Activated T-helper 2 cell treated with anti-CD3 and anti-CD28 coated beads, Interferon-gamma antibody, Interleukin-2, Interleukin-4, amounts not matched to agents 10 μg/mL and 5 μg/mL and 100 μg/mL, durations not matched to agents 14 hours and 24 hours and 36 hours (primary cell): ENCODE measurements at places on chromosomes 6 and 20.

DNA sequence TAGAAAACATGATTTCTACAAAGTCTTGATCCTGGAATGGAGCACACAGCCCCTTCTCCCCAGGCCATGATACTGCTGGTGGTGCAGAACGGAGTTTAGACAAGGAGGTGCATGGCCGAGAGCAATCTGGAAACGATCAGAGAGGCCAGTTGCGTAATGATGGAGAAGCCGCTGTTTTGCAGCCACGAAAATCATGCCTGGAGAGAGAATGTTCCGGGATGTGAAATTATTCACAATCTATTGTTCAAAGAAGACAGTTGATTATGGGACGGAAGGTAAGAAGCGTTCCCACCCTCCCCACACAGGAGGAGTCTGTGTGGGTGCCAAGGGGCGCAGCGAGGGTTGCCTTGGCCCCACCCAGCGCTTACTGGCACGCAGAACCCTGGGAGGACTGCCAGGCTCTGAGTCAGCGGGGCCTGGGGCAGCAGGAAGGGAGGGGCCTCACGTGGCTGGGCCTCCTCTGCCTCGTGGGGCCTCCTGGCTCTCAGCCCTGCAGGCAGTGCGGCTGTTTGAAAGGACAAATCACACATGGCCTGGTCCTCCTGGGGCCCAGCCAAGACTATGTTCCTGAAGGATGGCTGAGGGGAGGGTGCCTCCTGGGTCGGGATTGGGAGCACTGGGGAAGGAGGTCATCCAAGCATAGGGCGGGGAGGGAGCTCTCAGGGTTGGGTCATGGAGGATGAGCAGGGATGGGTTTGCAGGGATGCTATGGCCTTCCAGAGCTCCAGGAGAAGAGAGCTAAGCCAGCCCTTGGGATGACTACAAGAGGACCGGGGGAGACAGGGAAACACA lies 8.7 kb upstream of the AP5S1 start:
- peaks cover 16% of the 10 kb centered on the region for H3K36me3 ChIP-seq
- peak overlapping the region; percentile 74 for H3K4me3 ChIP-seq
- peak; percentile 81 for DNase-seq
- H3K27ac ChIP-seq: peak overlapping the region; percentile 99

DNA sequence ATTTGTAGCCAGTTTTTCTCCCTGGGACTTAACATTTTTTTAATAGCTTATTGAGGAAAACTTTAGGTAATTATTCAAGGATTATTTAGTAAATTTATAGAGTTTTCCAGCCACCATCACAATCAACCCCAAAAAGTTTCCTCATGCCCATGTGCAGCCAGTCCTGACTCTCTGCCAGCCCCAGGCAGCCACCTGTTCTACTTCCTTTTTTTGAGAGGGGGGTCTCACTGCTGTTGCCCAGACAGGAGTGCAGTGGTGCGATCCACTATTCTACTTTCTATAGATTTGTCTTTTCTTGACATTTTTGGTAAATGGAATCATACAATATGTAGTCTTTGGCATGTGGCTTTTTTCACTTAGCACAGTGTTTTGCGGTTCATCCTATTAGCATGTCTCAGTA lies 200.1 kb downstream of the FARS2 start:
- no peak overlapping the region for H3K27ac ChIP-seq
- DNase-seq: no peak
- peaks cover 8% of the 10 kb centered on the region for H3K4me1 ChIP-seq
- H3K27me3 ChIP-seq: no peaks in the 10 kb centered on the region
- no peak overlapping the region for H3K4me3 ChIP-seq

GRCh38 chr6:17628873-17629272 lies 28.8 kb downstream of the FAM8A1 start:
- no peak overlapping the region for H3K27ac ChIP-seq
- no peak overlapping the region for H3K4me3 ChIP-seq
- peaks cover 85% of the 10 kb centered on the region for H3K36me3 ChIP-seq

DNA sequence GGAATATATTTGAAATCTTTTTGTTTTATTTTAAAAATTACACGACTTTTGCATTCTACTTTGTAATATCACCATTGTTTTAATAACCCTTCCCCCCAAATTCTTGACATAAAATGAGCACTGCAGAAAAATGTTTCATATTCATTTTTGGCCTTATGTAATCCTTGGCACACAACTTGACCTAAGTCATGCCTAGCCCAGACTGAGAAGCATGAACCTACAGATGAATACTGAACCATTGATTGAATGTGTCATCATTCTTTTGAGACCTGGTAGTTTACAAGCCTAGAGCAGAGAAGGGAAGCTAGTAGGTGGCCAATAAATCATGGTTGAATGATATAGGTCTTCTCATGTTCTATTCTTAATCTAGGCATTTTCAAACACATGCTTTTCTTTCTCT lies 89.4 kb upstream of the EDN1 start:
- H3K36me3 ChIP-seq: no peaks in the 10 kb centered on the region
- peaks cover 6% of the 10 kb centered on the region for H3K27me3 ChIP-seq
- no peaks in the 10 kb centered on the region for H3K4me1 ChIP-seq
- DNase-seq: no peak

DNA sequence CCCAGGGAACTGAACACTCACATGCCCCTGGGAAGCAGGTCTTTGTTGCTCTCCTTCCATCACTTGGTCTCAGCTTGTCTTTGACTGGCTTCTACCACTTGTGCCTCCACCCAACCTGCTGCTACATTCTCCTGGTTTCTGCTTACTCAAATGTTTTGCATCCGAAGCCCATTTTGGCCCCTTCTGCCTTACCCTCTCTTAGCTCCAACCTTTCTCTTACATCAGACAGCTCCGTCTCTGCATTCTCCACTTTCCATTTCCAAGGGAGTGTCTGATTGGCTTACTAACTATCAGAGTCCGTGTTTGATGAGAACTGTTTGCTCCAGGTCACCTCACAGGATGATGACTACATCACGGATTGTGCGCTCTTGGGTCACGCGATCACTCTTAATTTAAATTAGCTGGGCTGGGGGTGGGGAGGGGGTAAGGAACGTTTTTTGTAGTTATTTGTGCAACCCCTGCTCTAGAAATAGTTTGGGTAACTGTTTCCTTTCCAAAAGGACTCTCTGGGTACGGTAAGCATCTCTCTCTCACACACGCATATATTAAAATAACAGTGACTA lies 844 bp upstream of the ABRACL start:
- DNase-seq: peak; percentile 45
- peaks cover 8% of the 10 kb centered on the region for H3K4me1 ChIP-seq
- peaks cover 2% of the 10 kb centered on the region for H3K36me3 ChIP-seq
- peak overlapping the region; percentile 93 for H3K4me3 ChIP-seq
- H3K27me3 ChIP-seq: no peaks in the 10 kb centered on the region

DNA sequence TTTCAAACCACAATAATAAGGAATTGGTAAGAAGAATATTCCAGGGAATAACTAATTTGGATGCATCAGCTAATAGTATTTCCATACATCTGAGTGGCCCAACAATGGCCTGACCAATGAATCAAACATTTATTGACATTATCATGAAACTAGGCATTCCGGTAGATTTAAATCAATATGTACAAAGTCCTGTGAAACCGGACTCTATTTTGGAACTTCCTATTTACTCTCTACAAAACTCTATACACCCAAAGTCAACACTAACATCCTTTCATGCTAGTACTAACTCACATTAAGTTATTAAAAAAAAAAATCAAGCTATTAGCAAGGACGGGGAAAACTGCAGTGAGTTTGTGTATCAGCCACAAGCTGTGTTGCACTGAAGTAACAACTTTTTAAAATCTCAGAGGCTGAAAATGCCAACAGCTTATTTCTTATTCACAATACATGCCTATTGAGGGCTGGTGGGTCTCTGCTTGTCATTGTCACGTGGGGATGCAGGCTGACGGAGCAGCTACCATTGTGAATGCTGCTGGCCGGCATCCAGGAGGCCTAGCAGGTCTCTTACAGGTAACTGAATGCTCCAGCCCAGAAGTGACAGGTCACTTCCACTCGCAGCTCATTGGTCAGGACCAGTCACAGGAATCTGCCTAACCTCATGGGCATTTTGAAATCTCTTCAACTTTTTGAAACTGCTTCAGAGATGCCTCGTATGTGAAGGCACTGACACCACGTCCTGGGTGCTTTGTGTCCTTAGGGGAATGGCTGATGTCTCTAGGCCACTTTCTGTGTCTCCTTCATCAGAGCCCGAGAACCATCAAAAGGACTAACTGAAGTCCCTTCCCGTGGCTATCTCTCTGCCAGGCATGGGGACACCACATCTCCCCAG lies 76.3 kb downstream of the SLC22A23 start:
- no peak for DNase-seq
- no peaks in the 10 kb centered on the region for H3K36me3 ChIP-seq
- no peak overlapping the region for H3K4me3 ChIP-seq
- peaks cover 47% of the 10 kb centered on the region for H3K27me3 ChIP-seq
- no peak overlapping the region for H3K27ac ChIP-seq
